Stimulated activated CD4-positive, alpha-beta T cell treated with anti-CD3 and anti-CD28 coated beads, Interleukin-4, amount 100 ng/mL, for 24 hours (primary cell): ENCODE measurements at places on chromosomes 11 and 22.
A peak's percentile ranks its signal among the peaks of the same experiment; 100 is the strongest.

- no peak for DNase-seq
These were observed 90.0 kb upstream of the PRR5 start for GRCh38 chr22:44611880-44612496.

DNA sequence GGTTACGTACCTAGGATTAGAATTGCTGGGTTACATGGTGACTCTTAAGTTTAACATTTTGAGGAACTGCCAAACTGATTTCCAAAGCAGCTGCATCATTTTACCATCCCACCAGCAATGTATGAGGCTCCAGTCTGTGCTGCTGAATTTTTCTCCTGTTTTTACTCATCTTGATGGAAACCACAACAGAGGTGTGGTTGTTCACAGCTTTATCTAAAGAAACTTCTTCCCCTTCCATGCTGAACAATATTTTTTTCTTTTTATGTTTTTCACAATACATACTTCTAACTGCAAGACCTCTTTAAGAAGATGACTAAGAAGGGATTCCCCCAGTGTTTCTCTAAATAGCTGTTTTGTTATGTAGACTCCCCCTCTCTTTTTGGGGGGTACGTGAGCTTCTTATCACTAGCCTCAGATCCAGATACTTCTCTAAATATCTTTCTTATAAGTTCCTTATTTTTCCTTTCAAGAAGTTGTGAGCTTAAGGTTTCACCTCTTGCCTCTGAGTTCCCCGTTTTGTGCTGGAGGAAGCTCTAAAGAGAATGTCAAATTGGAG is 24.0 kb downstream of the TCP11L1 start:
- DNase-seq, result peak; percentile 19

DNA sequence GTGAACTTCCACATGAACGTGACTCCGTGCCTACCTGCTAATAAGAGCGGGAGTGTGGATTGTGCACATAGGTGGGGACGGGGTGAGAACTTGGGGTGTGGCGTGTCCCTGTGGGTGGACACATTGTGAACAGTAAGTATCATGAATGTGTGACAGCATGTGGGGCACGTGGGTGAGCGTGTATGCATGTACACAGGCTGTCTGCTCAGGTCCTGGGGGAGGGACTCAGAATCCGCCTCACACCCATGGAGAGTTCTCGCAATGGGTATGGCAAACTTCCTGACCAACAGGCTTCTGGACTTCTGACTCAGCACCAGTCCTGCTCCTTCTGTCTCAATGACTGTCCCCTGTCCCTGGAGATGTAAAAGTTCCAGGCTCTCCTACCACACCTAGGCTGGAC is 222.9 kb downstream of the ST3GAL4 start:
- DNase-seq, result no peak

DNA sequence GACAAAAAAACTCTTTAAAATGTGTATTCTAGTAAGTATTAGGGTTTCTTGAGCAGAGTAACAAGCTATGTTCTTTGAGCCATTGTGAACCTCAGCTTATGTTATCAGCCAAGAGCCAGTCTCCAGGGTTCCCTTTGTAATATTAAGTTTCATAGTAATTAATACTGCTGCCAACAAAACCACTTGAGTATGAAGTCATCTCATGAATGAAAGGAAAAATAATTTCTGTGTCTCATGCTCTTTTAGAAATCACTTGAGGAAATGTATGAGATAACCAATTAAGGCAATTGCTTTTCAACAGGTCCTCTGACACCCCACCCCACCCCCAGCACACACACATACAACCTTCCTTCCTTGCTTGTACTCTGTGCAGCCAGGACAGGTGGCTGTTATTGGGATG is 59.9 kb downstream of the BBOX1 start:
- no peak for DNase-seq

- no peak for DNase-seq
These were observed 4.0 kb downstream of the NAA40 start for GRCh38 chr11:63942803-63943202.

DNA sequence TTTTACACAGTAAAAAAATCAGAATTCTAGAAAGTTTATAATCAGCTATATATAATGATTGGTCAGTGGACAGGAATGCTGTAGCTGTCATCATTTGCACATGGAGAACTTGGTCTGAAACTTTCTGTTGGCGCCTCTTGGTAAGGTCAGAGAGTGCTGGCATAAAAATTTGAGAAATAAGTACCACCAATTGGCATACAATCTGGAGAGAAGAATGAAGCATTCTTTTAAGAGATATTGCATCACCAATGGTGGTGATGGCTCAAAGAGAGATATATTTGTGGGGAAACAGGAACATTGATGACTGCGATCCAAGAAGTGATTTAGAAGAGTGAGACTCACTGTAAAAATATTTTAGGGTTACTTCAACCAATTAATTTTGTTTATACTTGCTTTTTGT is 19.8 kb upstream of the OOSP1 start:
- no peak for DNase-seq

DNA sequence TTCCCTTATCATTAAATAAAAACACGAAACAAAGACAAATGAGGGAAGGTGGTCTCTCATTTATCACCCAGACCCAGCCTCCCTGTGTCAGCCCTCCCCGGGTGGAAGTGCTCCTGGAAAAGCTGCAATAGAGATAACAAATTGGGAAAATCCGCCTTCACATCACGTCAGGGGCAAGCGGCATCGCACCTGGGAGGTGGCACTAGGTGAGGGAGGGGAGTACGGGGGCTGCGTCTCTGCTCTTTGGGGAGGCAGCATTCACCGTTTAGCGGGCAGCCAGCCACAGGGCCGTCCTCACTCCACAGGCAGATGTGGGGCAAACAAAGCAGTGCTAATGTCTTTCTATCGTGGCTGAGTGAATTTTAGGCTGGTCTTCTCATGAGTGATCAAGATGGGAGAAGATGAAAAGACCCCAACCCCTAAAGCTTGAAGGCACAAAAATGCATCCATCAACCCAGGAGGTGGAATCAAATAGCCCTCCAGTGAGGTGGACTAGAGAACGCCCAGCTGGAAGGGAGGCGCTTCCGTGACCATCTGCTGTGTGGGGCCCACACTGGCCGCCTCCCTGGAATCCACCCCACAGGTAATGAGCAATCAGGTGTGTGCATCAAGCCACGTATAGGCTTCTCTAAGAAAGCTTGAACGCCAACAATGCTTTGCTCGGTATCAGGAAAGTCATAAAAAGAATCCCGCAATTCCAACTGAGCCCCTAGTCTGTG is 629.5 kb downstream of the BRD1 start:
- DNase-seq, result no peak

DNA sequence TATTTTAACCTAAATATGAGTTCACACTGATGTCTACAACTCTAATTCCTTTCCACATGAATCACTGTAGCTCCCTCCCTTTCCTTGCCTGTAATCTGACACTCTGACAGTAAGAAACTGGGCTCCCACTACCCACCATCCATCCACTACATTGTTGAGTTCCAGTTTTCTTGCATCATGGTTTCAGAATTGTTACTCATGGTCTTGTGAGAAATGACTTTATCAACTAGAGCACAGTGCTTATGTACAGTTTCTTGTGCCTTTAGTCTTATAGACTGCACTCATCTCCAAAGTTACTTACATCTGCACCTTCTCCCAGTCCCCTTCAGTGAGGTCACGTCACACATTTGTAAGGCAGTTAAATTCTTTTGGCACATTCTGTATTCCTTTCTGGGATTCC is 78.6 kb downstream of the RTL6 start:
- DNase-seq, result no peak

- no peak for DNase-seq
These were observed 496.4 kb downstream of the BRD1 start for GRCh38 chr22:49331223-49331815.

DNA sequence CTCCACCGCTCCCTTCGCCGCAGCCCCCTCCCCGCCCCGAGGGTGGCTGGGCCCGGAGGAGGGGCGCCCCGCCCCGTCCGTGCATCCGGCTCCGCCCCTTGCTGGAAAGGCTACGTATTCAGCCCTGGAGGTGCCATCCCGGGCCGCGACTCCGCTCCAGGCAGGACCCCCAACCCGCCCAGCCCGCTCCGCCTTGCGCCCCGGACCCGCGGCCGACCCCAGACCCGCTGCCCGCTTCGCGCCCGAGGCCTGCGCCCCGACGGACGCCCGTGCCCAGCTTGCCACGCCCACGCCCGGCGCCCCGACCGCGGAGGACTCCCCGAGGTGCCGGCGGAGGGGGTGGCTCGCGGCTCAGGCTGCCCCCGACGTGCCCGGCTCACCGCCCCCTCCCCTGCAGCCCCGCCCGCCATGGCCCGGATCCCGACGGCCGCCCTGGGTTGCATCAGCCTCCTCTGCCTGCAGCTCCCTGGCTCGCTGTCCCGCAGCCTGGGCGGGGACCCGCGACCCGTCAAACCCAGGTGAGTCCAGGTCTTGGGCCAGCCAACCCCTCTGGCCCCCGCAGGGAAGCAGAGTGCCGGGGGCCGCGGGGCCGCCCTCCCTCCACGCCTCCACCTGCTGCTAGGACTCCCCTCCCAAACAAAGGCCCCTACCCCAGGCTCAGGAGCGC is at the start of gene ADM2:
Gene ADM2, plus strand, starts transcription at position 104 of the 667 bp plus-strand sequence. Its CDS starts 305 bp downstream, at position 409.
- peak; percentile 66 for DNase-seq

GRCh38 chr22:25183949-25184619 is 15.6 kb upstream of the CRYBB3 start:
- DNase-seq, result no peak

DNA sequence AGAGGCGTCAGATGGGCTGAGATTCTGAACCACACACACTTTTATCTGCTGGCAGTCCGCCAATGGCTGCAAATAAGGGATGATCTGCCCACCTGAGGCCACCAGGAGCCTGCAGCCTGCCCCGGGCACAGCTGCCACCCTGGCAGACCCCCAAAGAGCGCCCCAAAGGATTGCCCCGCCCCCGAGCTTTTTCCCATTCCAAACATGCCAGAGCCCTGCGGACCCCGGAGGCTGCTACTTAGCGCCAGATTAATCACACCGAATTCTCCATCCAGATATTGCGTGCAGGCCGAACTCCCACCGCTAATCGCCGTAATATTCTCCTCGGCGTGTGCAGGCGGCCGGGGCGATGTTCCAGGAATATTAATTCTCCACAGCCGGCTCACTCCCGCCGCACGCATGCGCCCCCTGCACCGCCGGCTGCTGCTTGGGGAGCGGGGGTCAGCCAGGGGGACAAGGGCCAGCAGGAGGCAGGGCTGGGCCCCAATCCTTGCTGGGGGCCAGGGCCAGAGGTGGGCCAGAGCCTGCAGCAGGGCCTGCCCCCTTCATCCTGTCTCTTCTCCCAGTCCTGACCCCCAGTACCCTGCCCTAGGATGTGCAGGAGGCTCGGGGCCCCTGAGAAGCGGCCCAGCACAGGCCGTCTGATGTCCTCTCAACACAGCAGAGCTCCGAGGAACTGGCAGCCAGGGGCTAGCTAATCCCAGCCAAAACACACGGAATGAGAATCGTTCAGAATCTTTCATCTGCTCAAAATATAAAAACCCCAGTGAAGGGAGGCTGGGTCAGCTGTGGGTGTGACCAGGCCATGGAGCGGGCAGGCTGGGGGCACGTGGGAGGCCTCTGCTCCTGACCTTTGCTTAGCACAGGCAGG is 19.5 kb upstream of the TCF20 start:
- DNase-seq, result no peak

GRCh38 chr11:36148701-36149100 is 140.5 kb downstream of the COMMD9 start:
- DNase-seq, result no peak

- DNase-seq, result no peak
These were observed 12.4 kb downstream of the GLYATL2 start for GRCh38 chr11:58832056-58832645.

GRCh38 chr11:77479746-77480352 is 6.0 kb upstream of the PAK1 start:
- no peak for DNase-seq

GRCh38 chr11:119864836-119865235 is 135.8 kb upstream of the NECTIN1 start:
- DNase-seq, result no peak

GRCh38 chr11:33542921-33543320 is 157.7 kb downstream of the C11orf91 start:
- DNase-seq, result peak; percentile 38

DNA sequence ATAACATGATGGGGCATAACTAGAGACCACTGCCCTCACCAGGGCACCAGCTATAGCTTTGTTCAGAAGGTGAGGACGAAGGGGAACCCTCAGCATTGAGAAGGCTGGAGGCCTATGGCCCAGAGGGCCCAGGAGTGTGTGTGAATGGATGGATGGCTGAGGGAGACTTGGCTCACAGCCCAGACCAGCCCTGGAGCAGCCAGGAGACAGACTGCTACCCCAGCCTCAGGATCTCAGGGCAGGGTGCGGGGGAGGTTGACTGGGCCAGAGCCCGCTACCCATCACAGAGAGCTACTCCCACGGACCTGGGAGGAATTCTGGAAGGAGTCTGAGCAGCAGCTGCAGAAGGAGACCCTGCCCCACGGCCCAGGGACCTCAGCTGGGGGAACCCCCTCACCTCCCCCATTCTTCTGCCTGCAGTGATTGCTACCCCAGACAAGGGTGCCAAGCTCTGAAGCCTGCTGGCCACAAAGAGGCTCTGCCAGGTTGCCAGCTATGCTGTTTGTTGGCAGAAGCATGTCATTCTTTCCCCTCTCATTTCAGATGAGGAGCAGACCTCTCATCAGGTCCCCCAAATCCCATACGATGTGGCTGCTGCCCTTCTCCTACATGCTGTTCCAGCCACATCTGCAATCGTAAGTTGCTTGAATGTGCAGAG is 5.4 kb upstream of the CSDC2 start:
- no peak for DNase-seq

GRCh38 chr22:49363526-49364230 is 464.0 kb downstream of the BRD1 start:
- DNase-seq, result no peak

DNA sequence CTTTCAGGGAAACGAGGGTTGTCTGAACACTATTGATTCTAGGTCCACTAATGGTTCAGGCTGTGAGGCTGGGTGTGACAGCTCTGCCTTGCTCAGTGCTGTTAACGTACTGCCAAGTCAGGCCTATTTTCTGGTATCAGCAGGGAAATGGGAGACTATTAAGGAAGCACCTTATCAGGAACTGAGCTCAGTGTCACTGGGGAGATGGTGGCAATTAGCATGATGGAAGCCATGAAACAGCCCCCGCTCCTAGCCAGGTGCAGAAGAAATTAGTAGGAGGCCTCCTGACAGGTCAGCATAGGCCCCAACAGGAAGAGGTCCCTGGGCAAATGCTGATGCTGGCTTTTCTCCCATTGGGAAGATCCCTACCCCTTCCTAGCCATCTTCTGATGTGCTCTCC is 42.6 kb upstream of the LMO2 start:
- no peak for DNase-seq

- no peak for DNase-seq
These were observed 97.9 kb downstream of the CWF19L2 start for GRCh38 chr11:107359701-107360100.

GRCh38 chr22:26502688-26503561 is 9.3 kb downstream of the TFIP11 start:
- DNase-seq, result peak; percentile 44

DNA sequence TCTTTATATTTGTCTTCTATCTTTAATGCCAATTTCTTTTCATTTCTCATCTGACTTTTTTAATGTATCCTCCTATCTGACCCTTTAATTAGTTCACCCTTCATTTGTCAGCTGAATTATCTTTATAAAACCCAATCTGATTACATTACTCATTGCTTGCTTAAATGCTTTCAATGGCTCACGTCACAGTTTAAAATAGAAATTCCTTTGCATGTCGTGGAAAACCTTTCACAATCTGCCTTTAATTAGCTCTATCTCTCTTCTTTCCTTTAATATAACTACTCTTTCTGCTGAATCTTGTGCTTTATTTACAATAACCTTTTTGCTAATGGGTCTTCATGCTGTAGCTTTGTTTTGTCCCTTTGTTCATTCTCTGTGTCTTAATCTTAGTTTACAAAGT is 125.7 kb downstream of the DYNC2H1 start:
- DNase-seq, result no peak
